ENCODE measurements at places on chromosomes 1 and 21.

DNA sequence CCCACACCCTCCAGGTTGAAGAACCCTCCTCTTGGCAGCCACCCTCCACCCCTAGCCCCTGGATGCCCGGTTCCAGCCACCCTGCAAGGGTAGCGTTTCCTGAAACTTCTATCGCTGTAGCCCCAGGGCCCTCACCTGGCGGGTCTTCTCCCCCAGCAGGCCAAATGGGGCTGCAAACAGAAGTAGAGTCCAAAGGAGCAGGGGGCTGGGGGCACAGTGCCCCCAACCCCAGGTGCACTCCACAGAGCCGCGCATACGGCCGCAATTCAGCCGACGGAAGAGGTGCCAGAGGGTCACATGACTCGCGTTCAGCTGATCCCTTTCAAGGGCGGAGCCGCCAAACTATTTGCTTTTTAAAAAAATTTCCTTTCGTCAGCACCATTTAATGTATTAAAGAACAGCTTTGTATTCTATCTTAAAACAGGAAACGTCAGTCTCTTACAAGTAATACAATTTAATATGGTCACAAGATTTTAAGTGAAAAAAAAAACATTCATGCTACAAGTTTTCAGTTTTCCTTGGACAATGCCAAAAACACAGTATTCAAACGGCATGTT lies at the start of gene GLMP:
TSS of gene GLMP (minus strand) at position 289 of the 557 bp plus-strand sequence. CDS start at position 255, 34 bp downstream.
- DNase-seq, result peak; percentile 66

DNA sequence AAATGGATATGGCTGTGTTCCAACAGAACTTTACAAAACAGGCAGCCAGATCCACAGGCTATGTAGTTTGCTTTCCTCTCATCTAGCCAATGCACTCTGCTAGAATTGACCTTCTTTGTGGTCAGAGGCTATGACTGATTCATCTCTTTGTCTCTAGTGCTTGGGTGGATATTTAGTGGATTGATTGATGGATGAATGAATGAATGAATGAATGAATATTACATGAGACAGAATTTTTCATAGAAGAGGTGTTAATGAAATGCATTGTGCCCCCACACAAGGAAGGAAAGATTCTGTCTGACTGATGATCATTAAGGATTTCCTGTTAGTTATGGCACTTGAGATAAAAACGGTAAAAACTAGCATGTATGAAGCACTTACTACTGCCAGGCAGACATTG lies 50.5 kb upstream of the ZYG11A start:
- DNase-seq, result no peak

- DNase-seq, result no peak
These were observed 413.9 kb downstream of the DUSP10 start for GRCh38 chr1:221327954-221328353.

DNA sequence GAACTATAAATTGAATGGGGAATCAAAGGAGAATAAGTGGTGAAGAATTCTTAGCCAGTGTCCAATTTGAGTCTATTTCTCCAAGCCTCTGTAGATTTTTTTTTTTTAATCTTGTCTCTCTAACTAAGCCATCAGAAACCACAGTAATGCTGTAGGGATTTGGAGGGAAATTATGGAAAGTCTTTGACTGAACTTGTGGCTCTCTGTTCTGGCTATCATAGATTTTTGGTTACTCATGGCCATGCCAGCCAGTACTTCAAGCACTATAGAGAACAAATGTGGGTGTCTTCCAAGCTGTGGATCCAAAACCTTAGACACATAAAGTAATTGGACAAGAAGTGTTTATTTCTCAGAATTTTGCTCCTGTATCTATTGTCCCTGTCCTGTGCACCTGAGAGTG lies 147.9 kb downstream of the LRRC40 start:
- no peak for DNase-seq
